ENCODE measurements at places on chromosomes 7 and 10. TPM values are rescaled to one million over a fixed set of nuclear protein-coding genes. Genes with fewer than 3 reads are reported as not detected.

The EGFR gene
- 64.6 TPM for total RNA-seq

The AFAP1L2 gene
- 0.77 TPM for total RNA-seq

The HOXA10 gene
- total RNA-seq = 46.1 TPM

The HSPA12A gene
- 1.8 TPM for total RNA-seq

The UCMA gene
- not detected for total RNA-seq

The GARIN1A gene
- total RNA-seq = 3.6 TPM

DNA sequence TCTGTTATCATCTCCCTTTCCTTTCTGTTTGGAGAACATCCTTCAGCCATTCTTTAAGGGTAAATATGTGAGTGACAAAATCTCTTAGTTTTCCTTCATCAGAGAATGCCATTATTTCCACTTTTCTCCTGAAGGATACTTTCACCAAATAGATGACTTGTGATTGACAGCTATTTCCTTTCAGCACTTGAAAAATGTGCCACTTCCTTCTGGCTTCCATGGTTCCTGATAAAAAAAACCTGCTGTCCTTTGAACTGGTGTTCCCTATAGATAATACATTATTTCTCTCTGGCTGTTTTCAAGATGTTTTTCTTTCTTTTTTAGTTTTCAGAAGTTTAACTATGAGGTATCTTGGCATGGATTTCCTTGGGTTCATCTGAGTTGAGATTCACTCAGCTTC, 79.7 kb downstream of the TBXAS1 start:
- no peak overlapping the region for H3K4me3 ChIP-seq
- no peak overlapping the region for H3K27ac ChIP-seq
- no peak for DNase-seq
- H3K4me1 ChIP-seq = no peaks in the 10 kb centered on the region

- peaks cover 3% of the 10 kb centered on the region for H3K27me3 ChIP-seq
- H3K27ac ChIP-seq = no peak overlapping the region
- H3K4me1 ChIP-seq = no peaks in the 10 kb centered on the region
- H3K36me3 ChIP-seq = no peaks in the 10 kb centered on the region
- H3K4me3 ChIP-seq = no peak overlapping the region
- no peak for DNase-seq
Observed at GRCh38 chr10:10914144-10914543, 103.5 kb upstream of the CELF2 start.

DNA sequence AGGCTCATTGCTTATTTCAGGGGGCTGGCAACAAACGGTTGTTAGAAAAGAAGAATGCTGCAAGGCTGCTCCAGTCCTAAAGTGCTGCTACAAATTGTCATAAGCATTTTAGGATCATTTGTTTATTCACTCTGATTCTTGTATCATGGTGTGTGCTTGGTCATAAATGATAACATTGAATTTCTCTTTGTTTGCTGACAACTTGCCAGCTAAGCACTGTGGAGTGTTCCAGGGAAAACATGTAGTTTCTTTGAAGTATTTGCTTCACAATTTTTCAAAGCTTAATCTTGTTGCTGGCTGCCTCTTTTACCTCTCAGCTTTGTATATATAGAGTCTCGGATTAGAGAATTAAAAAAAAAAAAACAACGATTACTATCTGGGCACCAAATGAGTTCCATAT, 263.0 kb downstream of the PHF14 start:
- H3K27ac ChIP-seq = no peak overlapping the region
- DNase-seq = no peak
- H3K27me3 ChIP-seq = no peaks in the 10 kb centered on the region
- no peak overlapping the region for H3K4me3 ChIP-seq

- peaks cover 4% of the 10 kb centered on the region for H3K27me3 ChIP-seq
- no peak overlapping the region for H3K27ac ChIP-seq
- DNase-seq = no peak
- no peaks in the 10 kb centered on the region for H3K36me3 ChIP-seq
- H3K4me1 ChIP-seq = no peaks in the 10 kb centered on the region
Observed at GRCh38 chr7:3321206-3321605, 20.2 kb downstream of the SDK1 start.

DNA sequence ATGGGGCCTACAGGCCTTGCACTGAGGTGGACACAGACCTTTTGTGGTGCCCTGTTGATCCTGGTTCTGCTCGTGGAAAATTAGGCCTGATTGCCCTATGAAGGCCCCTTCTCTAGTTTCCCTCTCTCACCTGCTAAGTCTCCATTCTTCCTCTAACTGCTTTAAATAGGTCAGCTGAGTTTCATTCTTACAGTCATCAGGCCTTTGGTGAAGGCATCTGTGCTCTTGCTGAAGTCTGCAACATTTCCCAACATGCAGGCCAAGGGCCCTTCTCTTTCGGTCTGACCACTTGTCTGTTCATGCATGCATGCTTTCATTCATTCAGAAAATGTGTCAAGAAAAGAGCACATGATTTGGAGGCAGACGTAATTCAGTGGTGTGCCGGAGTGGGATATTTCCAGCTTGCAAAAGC, 244.0 kb downstream of the BUB3 start:
- H3K4me3 ChIP-seq = no peak overlapping the region
- no peak overlapping the region for H3K27ac ChIP-seq
- H3K27me3 ChIP-seq = no peaks in the 10 kb centered on the region
- no peaks in the 10 kb centered on the region for H3K36me3 ChIP-seq
- no peaks in the 10 kb centered on the region for H3K4me1 ChIP-seq

DNA sequence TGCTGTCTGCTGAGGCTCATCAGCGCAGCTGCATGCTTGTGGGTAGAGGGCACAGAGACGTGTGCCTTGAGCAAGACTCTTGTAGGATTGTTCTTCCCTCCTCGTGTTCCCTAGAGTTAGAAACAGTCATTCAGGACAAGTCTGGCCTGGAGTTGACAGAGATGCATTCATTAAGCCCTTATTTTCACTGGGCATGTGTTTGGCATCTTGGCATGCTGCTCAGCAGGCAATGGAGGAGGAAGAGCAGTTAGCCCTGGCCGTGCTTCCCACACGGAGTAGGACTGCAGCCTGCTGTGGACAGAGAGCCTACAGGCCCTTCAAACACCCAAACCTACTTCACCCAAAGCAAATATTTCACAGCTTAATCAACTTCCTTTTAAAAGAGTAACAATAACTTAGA, 73.0 kb upstream of the GJD4 start:
- H3K36me3 ChIP-seq = peaks cover 65% of the 10 kb centered on the region
- H3K4me3 ChIP-seq = no peak overlapping the region
- no peaks in the 10 kb centered on the region for H3K27me3 ChIP-seq
- DNase-seq = no peak
- H3K27ac ChIP-seq = no peak overlapping the region

DNA sequence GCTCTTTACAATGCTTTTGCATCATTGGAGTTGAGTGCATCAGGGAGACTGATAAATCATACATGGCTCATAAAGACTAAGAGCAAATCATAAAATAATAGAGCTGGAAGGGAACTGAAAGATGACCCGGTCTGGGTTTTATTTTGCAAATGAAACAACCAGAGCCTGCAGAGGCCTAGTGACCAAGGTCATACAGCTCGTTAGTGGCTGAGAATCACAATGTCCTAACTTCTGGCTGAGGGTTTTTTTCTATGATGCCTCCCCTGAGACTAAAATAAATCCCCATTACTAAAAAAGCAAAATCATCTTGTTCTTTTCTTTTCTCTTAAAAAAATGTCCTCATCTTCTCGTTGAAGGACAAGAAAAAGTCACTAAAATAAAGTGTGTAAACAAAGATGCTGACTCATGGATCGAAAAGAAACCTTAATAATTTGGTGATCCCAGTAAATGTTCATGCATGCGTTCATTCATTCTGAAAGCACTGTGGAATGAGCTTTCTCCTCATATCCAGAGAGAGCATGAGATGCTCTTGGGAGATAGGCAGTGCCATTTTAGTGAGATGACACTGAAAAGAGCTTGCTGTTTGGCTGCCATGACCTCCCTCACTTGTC, 107.8 kb upstream of the PHYHIPL start:
- H3K4me1 ChIP-seq = no peaks in the 10 kb centered on the region
- no peak for DNase-seq

DNA sequence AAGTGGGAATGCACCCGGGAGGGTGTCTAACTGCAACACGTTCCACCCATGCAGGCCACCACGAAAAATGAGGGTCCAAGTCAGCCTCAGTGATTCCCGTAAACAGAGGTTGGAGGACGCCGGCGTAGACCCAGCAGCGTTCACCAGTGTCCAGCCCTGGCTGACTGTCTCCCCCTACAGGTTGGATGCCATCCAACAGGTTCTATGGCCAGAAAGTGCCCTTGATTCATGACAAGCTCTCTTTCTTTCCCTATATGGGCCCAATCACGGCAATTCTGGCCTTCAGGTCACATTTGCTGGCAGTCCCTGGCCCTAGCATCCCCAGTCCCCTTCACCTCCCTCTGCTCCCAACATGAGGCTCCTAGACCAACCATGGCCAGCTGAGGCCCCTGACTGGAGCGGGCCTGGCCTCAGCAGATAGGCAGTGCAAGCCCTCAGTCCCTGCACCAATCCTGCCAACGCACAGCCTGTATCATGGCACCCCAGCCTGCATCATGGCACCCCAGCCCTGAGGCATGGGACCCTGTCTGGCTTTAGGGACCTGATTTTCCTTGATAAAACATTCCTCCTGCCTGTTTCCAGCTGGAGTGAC, 227.4 kb downstream of the GRID1 start:
- H3K36me3 ChIP-seq = no peaks in the 10 kb centered on the region
- H3K4me1 ChIP-seq = no peaks in the 10 kb centered on the region
- no peaks in the 10 kb centered on the region for H3K27me3 ChIP-seq
- no peak overlapping the region for H3K27ac ChIP-seq

DNA sequence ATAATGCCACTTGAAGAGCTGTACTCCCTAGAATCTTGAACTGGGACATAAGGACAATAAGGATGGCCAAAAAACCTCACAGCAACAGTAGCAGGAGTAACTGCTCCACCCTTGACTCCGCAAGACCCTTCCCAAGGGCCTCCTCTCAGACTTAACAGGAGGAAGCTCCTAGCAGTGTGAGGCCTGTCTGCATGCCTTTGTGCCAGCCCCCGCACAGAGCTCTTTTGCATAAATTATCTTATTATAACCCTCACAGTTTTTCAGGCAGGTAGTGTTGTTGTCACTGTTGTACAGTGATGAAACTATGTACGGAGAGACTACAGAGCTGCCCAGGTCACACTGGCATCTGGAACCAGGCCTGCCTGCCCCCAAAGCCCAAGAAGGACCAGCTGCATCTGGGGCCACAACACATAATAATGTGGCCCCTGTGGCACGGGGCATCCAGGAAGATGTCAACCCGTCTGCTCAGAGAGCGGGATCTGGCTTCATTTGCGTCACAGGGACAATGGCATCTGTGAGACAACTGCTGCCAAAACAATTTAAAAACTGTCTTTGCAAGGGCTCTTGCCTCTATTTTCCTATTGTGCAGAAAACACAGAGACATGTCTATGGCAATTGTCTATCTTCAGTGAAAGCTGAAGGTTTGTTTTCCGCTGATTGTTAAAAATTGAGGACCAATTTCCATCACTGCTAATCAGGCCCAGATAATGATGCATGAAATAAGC, 249.3 kb upstream of the GRB10 start:
- H3K27ac ChIP-seq = no peak overlapping the region
- H3K4me3 ChIP-seq = no peak overlapping the region
- no peak for DNase-seq
- peaks cover 41% of the 10 kb centered on the region for H3K4me1 ChIP-seq

- peak overlapping the region; percentile 57 for H3K4me3 ChIP-seq
- no peaks in the 10 kb centered on the region for H3K27me3 ChIP-seq
- H3K4me1 ChIP-seq = peaks cover 21% of the 10 kb centered on the region
- H3K36me3 ChIP-seq = no peaks in the 10 kb centered on the region
- H3K27ac ChIP-seq = peak overlapping the region; percentile 93
Observed at GRCh38 chr7:13920053-13920697, 69.3 kb downstream of the ETV1 start.

DNA sequence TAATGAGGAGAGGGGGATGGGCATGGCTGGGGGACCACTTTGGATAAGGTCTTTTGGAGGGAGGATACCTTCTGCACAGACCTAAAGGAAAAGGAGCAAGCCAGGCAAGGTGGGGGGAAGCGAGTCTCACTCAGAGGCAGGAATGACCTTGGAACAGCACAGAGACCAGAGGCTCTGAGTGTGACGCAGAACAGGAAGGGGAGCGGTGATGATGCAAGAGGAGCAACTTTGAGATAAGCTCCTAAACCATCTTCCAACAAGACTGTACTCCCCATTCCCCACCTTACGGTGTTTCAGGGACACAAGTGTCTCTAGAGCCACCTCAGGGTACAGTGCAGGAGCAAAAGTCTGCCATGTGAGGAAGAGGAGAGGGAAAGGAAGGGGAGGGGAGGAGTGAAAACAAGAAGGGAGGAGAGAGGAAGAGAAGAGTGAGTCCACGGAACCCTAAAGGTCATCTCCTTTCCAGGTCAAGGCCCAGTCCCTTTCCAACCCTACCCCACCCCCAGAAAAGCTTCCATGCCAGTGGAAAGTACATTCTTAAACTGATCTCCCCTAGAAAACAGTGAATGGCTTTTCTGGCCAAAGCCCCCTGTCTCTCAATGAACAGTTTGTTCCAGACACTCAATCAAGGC, 54.1 kb downstream of the JAZF1 start:
- H3K27me3 ChIP-seq = no peaks in the 10 kb centered on the region
- no peak overlapping the region for H3K27ac ChIP-seq
- no peaks in the 10 kb centered on the region for H3K36me3 ChIP-seq
- no peak for DNase-seq
- H3K4me3 ChIP-seq = no peak overlapping the region

GRCh38 chr7:28988810-28989209, 30.7 kb upstream of the TRIL start:
- H3K4me1 ChIP-seq = peaks cover 11% of the 10 kb centered on the region
- no peak overlapping the region for H3K4me3 ChIP-seq
- no peak overlapping the region for H3K27ac ChIP-seq
- DNase-seq = peak; percentile 39
- no peaks in the 10 kb centered on the region for H3K36me3 ChIP-seq

- H3K36me3 ChIP-seq = no peaks in the 10 kb centered on the region
- no peaks in the 10 kb centered on the region for H3K27me3 ChIP-seq
- DNase-seq = no peak
- H3K27ac ChIP-seq = no peak overlapping the region
Observed at GRCh38 chr7:98213888-98214810, 2.9 kb downstream of the BHLHA15 start.

GRCh38 chr10:44205067-44205466, 179.8 kb downstream of the CXCL12 start:
- no peak overlapping the region for H3K4me3 ChIP-seq
- H3K27me3 ChIP-seq = peaks cover 29% of the 10 kb centered on the region
- H3K36me3 ChIP-seq = no peaks in the 10 kb centered on the region
- no peak for DNase-seq

- H3K27ac ChIP-seq = no peak overlapping the region
- H3K36me3 ChIP-seq = no peaks in the 10 kb centered on the region
- H3K27me3 ChIP-seq = no peaks in the 10 kb centered on the region
- peak; percentile 35 for DNase-seq
- H3K4me1 ChIP-seq = peaks cover 13% of the 10 kb centered on the region
Observed at GRCh38 chr7:50982626-50983025, 199.9 kb upstream of the GRB10 start.

- no peak for DNase-seq
- no peaks in the 10 kb centered on the region for H3K36me3 ChIP-seq
- peaks cover 15% of the 10 kb centered on the region for H3K4me1 ChIP-seq
- no peaks in the 10 kb centered on the region for H3K27me3 ChIP-seq
- no peak overlapping the region for H3K4me3 ChIP-seq
Observed at GRCh38 chr7:921071-921461, 33.4 kb downstream of the ADAP1 start.

GRCh38 chr7:120588416-120588815, 269.5 kb downstream of the TSPAN12 start:
- H3K27me3 ChIP-seq = no peaks in the 10 kb centered on the region
- H3K36me3 ChIP-seq = no peaks in the 10 kb centered on the region
- H3K4me1 ChIP-seq = no peaks in the 10 kb centered on the region
- no peak overlapping the region for H3K4me3 ChIP-seq

All from PC-3 (cell line).